ENCODE measurements at places on chromosomes 12 and 14.

DNA sequence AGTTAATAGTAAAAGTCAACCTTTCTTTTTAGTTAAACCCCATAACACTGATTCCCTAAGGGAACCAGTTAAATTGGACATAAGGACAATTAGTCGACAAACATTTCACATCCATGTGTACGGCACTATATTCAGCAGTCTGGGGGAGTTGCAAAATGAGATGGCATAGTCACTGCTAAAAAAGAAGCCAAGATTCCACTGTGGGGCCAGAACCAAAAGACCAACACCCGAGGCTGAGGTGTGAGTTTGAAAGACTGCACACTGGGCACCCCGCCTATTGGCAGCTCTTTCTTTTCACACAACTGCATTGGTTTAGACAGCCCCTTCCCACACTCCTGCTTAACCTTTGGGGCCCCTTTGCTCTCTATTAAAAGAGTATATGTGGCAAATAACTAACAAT, 16.7 kb downstream of the SETD3 start:
- DNase-seq, result no peak

DNA sequence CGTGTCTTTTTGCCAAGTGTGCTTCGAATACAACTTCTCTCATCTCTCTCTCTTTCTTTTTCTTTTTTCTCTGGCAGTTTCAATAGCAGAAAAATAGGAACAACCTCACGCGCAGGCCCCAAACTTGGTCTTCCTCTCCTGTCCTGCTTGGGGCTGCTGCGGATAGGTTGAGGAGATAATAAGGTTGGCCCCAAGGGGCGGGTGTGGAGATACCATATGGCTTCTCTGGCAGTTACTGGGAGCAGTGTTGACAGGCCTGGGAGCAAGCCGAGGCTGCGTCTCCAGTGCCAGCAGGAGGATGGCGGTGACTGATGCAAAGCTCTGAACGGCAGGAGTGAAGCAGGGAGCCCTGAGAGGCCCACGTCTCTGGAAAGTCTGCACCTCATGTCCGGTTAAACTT, 89.5 kb upstream of the MANSC4 start:
- no peak for DNase-seq

DNA sequence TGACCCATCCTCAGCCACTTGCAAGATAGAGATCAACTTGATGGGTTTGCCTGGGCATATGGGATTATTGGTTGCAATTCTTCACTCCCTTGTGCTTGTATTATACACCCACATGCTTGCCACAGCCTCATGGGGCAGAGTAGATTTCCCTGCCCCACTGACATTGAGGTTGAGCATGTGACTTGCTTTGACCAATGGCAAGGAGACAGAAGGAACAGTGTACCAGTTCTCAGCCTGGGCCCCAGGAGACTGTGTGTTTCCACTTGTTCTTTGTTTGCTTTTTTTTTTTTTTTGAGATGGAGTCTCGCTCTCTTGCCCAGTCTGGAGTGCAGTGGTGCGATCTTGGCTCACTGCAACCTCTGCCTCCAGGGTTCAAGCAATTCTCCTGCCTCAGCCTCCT, 31.8 kb downstream of the CALM1 start:
- DNase-seq, result no peak

DNA sequence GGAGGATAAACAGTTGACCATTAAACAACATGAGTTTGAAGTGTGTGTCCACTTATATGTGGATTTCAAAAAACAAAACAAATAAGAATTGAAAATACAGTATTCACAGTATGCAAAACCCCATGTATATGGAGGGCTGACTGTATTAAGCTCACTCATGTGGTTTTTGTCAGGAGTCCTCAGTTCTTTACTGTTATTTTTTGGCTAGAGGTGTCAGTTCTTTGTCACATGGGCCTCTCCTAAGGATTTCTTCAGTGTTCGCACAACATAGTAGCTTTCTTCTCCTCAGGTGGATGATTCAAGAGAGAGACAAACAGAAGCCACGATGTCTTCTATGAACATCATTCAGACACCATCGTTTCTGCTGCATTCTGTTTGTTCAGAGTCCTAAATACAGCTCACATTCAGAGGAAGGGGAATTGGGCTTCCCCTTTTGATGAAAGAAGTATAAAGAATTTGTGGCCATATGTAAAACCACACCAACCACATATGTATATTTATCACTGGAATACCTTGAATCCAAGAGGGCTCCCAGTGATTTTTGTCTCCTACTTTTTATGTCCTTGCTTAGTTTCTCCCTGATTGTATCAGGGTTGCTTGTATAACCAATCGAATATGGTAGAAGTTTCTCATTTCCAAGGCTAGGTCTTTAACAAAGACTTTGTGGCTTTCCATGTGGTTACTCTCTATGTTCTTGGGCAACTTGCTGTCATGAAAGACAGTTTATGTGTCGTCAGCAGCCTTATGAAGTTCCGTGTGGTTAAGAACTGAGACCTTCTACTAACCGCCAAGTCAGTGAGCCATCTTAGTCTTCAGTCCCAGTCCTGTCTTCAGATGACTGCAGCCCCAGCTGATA, 18.9 kb downstream of the MNAT1 start:
- no peak for DNase-seq

DNA sequence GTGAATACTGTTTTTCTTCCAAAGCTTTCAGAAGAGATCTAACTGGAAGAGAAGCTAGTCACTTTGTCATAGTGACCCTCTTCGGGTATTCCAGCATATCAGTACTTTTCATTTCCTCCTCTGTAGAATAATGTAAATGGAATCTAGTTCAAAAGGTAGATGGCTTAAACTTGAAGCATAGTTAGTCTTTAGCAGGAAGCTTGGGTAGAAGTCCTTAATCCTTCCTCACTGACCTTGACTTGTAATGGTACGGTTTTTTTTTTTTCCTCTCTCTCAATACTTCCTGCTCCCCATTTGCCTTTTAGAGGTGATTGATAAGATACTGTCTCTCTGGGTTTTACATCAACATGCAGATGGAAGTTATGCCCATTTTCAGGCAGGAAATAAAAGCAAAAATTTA, 1.7 kb downstream of the FBXO34 start:
- no peak for DNase-seq

DNA sequence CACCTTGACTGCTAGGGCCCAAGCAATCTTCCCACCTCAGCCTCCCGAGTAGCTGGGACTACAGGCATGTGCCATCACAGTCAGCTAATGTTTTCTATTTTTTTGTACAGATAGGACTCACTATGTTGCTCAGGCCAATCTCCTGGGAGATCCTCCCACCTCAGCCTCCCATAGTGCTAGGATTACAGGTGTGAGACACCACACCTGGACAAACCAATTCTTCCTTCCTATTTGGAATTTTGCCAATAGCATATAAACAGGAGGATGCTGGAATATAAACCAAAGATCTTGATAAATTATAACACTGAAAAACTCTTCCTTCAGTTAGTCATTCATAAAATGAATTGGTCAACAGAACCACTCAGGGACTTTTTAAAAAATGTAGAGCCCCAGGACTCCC, 8.4 kb downstream of the ACIN1 start:
- DNase-seq, result no peak

- no peak for DNase-seq
Observed at GRCh38 chr12:124321556-124322270, 26.8 kb downstream of the RFLNA start.

GRCh38 chr12:28456934-28457710, 266.9 kb downstream of the CCDC91 start:
- DNase-seq, result no peak

DNA sequence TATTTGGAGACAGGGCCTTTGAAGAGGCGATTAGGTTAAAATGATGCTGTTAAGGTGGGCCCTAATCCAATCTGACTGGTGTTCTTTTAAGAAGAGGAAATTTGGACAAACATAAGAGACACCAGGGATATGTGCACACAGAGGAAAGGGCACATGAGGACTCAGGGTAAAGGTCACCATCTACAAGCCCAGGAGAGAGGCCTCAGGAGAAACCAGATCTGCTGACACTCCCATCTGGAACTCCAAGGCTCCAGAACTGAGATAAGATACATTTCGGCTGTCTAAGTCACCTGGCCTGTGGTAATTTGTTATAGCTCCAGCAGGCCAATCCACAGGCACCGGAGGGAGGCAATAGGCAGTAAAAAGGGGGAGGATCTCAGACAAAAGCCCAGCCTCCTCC, 48.6 kb downstream of the KICS2 start:
- no peak for DNase-seq

DNA sequence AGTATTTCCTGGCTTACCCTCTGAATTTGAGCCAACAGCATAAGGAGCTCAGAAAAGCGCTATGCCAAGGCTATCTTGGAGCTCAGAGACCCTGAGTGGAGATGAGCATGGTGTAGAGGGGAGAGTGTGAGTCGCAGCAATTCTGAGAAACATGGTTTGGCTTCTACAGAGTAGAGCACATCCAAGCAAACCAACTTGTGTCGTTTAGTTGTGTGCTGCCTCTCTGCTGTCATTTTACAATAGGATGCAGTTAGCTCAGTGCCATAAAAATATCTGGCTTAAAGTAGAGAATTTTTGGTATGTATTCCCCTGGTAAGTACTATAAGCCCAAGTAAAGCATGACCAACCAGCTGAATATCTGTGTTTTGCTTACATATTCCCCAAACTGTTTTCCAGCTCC, 249.2 kb downstream of the TRHDE start:
- no peak for DNase-seq

DNA sequence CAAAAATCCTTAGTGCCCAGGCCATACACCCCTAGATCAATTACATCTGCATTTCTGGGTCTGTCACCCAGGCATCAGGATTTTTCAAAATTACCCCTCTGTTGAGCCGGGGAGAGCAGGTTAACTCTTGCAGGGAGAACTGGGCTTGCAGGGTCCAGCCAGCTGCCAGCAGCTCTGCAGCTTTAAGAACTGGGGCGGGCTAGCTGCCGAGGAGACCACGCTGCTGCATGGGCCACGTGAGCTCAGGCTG, at the start of gene DGLUCY:
Gene DGLUCY (plus strand): TSS at position 245 of the 250 bp plus-strand sequence. CDS start 46,222 bp downstream, outside the sequence.
- DNase-seq, result peak; percentile 80

- DNase-seq, result no peak
Observed at GRCh38 chr12:77940011-77940423, 109.3 kb downstream of the NAV3 start.

GRCh38 chr12:82608706-82609105, 78.0 kb upstream of the TMTC2 start:
- no peak for DNase-seq

DNA sequence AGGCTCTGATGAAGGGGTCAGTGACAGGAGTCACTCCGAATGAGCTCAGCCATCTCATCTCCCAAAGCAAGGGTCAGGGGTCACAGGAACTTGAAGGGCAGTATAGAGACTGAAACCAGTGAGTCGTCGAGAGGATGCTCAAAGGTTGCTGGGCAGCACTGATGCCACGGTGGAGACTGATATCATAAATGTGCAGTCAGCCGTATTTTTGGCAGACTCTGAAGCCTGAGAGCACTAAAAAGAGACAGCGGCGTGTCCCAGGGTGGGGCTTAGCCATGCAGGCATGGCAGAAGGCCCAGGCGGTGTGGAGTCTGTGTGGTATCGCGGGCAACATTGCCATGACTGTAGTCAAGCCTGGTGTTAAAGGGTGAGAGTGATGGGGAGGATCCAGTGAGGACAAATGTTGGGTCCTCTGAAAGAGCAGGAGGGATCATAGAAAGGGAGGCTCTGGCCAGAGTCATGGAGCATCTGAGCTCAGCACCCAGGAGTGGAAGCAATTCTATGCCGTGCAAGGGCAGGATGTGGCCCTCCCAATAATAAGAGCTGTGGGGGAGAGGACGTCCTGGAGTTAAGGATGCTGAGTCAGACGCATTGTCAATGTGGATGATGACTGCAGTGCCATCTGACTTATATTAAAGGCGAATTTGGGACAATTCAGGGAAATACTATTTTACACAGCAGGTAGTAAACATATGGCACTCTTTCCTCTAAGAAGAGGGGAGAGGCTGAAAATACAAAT, 241.2 kb upstream of the FKBP4 start:
- DNase-seq, result no peak

- DNase-seq, result no peak
Observed at GRCh38 chr12:19886065-19886464, 446.8 kb downstream of the AEBP2 start.

DNA sequence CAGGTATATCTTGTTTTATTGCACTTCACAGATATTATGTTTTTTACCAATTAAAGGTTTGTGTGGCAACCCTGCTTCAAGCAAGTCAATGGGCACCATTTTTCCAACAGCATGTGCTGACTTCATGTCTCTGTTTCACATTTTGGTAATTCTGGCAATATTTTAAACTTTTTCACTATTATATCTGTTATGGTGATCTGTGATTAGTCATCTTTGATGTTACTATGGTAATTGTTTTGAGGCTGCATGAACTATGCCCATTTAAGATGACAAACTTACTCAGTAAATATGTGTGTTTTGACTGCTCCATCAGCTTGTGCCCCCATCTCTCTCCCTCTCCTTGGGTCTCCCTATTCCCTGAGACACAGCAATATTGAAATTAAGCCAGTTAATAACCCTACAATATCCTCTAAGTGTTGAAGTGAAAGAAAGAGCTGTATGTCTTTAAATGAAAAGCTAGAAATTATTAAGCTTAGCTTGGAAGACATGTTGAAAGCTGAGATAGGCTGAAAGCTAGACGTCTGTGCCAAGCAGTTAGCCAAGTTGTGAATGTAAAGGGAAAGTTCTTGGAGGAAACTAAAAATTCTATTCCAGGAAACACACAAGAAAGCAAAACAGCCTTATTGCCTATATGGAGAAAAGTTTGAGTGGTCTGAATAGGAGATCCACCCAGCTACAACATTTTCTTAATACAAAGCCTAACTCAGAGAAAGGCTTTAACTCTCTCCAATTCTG, 365.1 kb downstream of the ATP23 start:
- no peak for DNase-seq

GRCh38 chr14:20667957-20668356, 16.4 kb upstream of the RNASE4 start:
- no peak for DNase-seq

DNA sequence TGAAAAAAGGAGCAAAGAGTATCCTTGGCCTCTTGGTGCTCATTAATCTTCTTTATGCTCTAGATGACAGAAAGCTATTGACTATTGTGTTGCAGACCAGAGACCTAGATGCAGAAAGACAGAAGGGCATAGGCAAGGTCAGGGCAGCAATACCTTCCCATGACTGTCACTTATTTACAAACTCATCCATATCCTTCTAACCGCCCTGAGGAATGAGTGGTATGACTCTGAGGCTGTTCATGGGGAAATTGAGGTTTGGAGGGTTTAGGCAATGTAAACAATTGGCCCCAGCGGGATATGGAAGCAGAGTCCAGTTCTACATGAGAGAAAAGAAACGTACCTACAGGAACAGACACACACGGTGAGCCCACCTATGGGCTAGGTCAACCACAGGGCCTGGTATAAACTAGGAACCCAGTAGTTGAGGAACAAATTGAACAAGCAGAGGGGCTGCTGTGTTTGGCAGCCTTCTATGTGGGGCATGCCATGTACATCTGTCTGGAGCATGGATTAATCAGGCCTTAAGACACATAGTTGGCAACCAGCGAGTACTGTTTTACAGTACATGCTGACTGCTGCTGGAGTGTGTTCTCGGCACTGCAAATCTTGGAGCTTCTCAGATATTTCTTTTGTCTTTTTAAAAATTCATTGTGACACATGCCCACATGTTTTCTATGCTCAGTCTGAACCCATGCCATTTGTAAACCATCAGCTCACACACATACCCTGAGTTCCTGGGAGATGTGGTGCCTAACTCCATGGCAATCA, 159.7 kb upstream of the NTF3 start:
- no peak for DNase-seq

- no peak for DNase-seq
Observed at GRCh38 chr12:68482014-68482413, 128.7 kb upstream of the RAP1B start.

Data from tibial artery (tissue), 4 donors.